ENCODE measurements at places on chromosomes 7 and 10. TPM values are rescaled to one million over a fixed set of nuclear protein-coding genes. Genes with fewer than 3 reads are reported as not detected.

Gene IL6
- 84.2 TPM for total RNA-seq

Gene CDH23
- total RNA-seq = not detected

Gene PLAU
- 1,509 TPM for total RNA-seq

Gene ASAH2
- 0.17 TPM for total RNA-seq

Gene SAP25
- not detected for total RNA-seq

Gene FOXP2
- total RNA-seq = 1.9 TPM

Gene SPAM1
- not detected for total RNA-seq

Gene CRHR2
- total RNA-seq = not detected

Gene PKD2L1
- not detected for total RNA-seq

Gene PLEKHA1
- total RNA-seq = 102 TPM

Gene CHN2
- total RNA-seq = 3.5 TPM

Gene TMEM176A
- total RNA-seq = 0.35 TPM

Gene HTR5A
- total RNA-seq = not detected

Gene PAPSS2
- total RNA-seq = 57.7 TPM

Gene CLDN12
- 62.1 TPM for total RNA-seq

Gene PTN
- 4.7 TPM for total RNA-seq

Gene ZNF488
- 0.25 TPM for total RNA-seq

Gene OPALIN
- total RNA-seq = 0.05 TPM

Gene ZFAND2A
- 9.9 TPM for total RNA-seq

Gene ZNF467
- 3.0 TPM for total RNA-seq

Gene LSM5
- total RNA-seq = 18.2 TPM

Gene NYAP1
- not detected for total RNA-seq

Gene OPN1SW
- total RNA-seq = not detected

Gene CCDC71L
- 21.0 TPM for total RNA-seq

Gene ACSL5
- total RNA-seq = 11.8 TPM

Gene NPSR1
- total RNA-seq = not detected

Gene UPK3B
- total RNA-seq = 0.15 TPM

Gene ACTL6B
- total RNA-seq = not detected

Gene ZP3
- total RNA-seq = 5.0 TPM

Gene CUL2
- total RNA-seq = 60.7 TPM

Gene C7orf57
- not detected for total RNA-seq

Gene BICC1
- 609 TPM for total RNA-seq

Gene FGFR2
- 50.3 TPM for total RNA-seq

Gene ITPRID1
- not detected for total RNA-seq

Gene FAM24B
- total RNA-seq = 5.3 TPM

Gene NUPR2
- total RNA-seq = 0.20 TPM

Gene NXPH1
- not detected for total RNA-seq

Gene FGF8
- total RNA-seq = not detected

Gene GALNT17
- total RNA-seq = not detected

Gene HOXA3
- total RNA-seq = 4.2 TPM

Gene BLNK
- total RNA-seq = 2.8 TPM

Gene KLF6
- total RNA-seq = 112 TPM

Gene AKR1E2
- total RNA-seq = 5.4 TPM

Gene ZNF248
- 49.0 TPM for total RNA-seq

Gene TDRD1
- total RNA-seq = 8.1 TPM

Gene MYH16
- 0.05 TPM for total RNA-seq

Gene HOXA7
- total RNA-seq = 1.2 TPM

Gene AKR1D1
- total RNA-seq = not detected

Gene LOXL4
- 20.1 TPM for total RNA-seq
